ENCODE measurements at places on chromosomes 12 and 14.
A peak's percentile ranks its signal among the peaks of the same experiment; 100 is the strongest.

DNA sequence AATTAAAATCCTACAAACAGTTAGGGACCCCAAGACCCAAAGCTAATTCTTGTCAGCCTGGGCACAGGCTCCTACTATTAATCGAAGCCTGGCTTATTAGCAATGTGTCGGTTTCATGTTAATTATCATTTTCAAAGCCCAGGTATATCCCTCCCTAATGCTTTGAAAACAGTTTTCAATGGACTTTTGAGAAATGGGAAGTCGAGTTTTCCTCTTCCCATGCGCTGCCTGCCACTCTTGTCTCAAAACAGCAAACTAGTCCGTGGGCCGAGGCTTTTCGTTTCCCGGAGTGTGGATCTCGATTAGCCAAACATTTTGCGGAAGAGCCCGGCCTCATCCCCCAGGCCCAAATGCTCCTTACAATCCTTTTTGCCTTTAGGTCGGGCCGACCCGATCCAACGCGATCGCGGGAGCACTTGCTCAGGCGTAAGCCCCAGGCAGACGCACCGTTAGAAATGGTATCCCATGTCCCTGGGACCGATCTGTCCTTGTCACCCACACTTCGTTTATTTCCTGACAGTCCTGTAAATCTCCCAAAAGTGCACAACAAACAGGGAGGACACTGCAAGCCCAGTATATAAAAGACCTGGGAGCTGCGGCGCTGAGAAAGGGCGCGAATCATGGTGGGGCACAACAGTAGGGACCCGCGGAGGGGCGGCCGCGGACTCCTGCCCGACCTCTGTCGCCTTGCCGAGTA, 1.5 kb downstream of the SIX6 start:
- DNase-seq, result no peak

DNA sequence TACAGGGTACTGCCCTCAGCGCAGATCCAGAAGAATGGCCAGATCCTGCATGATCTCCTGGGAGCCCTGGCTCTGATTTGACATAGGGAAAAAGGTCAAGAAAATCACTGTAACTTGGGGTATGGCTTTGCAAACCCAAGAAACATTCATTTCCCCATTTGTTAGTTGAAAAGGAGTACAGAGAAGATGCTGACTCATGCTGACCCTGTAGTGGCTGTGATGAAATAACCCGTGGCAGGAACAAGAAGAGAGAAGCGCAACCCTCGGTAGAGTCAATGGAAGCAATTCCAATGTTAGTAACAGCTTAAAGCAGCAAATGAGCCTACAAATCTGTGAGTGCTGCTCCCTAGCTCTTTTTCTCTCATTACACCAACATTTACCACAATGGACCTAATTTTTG, 281.6 kb upstream of the NPAS3 start:
- peak; percentile 69 for DNase-seq

DNA sequence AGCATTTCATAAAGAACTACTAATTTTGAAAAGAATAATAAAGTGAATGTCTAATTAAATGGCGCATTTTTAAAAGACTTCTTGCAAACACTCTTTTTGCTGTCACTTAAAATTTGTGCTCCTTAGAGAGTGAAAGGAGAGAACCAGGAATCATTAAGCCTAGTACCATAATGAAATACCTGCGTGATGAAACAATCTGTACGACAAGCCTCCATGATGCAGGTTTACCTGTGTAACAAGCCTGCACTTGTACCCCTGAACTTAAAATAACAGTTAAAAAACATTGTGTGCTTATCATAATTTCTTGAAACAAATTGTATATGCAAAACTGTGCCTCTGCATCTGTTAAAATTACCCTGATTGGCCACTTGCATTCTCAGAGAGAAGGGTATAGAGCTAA, 108.1 kb downstream of the MGAT4C start:
- no peak for DNase-seq

- DNase-seq, result no peak
Observed at GRCh38 chr14:35366056-35366451, 38.5 kb downstream of the NFKBIA start.

GRCh38 chr14:94161058-94161457, 13.1 kb upstream of the PPP4R4 start:
- no peak for DNase-seq

DNA sequence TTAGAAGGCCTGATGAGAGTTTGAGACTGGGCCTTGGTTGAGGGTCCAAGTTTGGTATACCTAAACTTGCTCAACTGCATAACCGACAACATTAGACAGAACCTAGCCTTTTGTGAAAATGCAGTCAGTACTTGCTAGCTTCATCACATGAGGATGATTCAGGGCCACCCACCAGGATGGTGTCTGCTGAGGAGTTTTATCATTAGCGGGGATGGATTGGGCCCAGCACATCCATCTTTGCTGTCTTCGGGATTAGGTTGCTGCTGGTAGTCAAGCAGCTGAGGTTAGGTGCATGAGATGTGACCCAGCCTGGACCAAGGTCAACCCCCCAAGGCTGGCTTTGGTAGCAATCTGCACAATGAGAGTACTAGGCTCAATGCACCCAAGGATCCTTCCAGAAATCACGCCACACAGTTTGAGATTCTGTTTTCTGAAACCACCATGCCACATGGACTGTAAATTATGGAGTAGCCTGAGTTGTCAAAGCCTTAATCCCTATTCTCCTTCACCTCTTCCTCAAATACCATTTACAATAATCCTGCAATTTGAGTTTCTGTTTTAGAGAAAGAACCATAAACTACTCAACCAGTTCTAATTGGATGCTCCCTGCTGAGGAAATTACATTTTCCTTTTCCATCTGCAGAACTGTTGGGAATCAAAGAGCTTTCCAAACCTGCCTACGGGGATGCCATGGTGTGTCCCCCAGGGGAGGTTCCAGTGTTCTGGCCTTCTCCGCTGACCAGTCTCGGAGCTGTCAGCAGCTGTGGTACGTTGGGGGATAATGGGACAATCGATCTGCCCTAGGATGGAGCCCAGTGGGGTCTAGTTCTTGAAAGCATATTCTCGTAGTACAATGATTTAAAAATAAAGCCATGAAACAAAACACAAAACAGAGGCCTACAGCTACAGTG, 61.7 kb downstream of the DGLUCY start:
- DNase-seq, result no peak

GRCh38 chr12:63144556-63144955, 6.4 kb downstream of the AVPR1A start:
- no peak for DNase-seq

- no peak for DNase-seq
Observed at GRCh38 chr12:7439579-7440505, 4.1 kb downstream of the CD163L1 start.

- DNase-seq, result no peak
Observed at GRCh38 chr14:61048640-61049039, 67.6 kb downstream of the SLC38A6 start.

- DNase-seq, result no peak
Observed at GRCh38 chr14:61491876-61492434, 170.6 kb downstream of the PRKCH start.

DNA sequence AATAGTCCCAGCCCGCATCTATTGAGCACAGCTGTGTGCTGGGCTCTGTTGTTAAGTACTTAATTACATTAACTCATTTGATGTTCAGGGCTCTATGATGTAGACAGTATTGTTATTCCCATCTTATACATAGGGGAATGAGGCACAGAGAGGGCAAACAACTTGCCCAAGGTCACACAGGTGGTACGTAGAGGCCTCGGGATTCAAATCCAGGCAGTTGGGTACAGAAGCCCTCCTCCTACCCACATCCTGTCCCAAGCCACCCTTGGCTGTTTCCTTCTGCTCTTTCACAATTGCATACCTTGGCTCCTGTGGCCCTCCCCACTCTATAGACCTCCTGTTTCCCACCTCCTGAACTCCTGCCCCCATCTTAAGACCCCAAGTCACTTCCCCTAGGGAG, 10.0 kb upstream of the GPR68 start:
- DNase-seq, result no peak

DNA sequence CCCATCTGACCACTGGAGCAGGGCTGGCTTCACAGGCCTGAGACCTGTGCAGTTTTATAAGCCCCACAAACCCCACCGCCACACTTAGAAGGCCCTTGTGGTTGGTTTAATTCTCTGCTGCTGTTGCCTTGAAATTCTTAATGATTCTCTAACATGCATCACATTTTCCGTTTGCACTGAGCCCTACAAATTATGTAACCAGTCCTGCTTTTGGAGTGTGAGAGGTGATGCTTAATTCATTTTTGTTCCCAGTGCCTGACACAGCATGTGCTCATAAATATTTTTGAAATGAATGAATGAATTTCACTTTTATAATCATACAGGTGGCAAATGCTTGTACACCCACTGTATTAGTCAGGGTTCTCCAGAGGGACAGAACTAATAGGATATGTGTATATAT, 52.8 kb upstream of the PLXNC1 start:
- DNase-seq, result no peak

DNA sequence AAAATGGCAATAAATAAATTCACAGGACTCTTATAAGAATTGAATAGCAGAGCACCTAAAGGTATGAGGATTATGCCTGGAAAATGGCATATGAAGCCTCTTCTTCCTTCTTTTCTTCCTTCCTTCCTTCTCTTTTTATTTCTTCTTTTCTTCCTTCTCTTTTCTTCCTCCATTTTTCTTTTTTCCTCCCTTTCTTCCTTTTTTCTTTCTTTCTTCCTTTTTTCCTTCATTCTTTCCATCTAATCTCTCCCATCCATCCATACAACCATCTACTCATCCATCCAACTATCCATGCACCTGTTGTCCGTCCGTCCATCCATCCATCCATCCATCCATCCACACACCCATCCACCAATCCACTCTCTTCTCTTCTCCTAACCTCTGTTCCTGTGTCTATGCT, 173.8 kb downstream of the TBX5 start:
- no peak for DNase-seq

DNA sequence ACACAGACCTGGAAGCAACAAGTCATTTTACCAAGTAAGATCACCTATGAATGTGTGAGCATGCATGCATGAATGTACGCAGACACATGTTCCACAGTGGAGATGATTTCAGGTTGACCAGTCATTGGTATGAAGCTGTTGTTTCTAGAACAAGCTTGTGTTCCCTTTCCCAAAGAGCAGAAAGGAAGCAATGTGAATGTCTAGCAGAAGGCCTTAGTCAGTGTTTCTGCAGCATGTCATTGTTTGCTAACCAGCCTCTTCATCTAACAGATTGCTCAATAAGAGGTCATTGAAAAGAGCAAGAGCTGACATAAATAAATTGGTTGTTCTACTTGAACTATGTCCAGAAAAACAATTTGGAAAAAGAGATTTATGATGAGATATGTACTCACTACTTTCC, 191.4 kb downstream of the PLCZ1 start:
- DNase-seq, result no peak

- DNase-seq, result no peak
Observed at GRCh38 chr14:92463141-92463540, 50.4 kb upstream of the RIN3 start.

DNA sequence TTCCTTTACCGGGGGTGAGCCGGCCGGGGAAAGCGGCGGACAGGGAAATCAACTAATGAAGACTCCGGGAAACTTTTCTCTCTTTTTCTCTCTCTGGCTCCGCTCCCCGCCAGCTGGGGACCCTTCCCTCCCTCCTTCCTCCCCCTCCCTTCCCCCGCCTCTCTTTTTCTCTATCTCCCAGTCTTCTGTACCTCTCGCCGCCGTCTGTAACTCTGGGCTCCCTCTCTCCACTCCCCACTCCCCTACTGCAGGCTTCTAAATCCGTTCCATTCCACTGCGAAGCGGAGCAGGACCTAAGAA, 6.9 kb upstream of the HOXC11 start:
- DNase-seq, result no peak

DNA sequence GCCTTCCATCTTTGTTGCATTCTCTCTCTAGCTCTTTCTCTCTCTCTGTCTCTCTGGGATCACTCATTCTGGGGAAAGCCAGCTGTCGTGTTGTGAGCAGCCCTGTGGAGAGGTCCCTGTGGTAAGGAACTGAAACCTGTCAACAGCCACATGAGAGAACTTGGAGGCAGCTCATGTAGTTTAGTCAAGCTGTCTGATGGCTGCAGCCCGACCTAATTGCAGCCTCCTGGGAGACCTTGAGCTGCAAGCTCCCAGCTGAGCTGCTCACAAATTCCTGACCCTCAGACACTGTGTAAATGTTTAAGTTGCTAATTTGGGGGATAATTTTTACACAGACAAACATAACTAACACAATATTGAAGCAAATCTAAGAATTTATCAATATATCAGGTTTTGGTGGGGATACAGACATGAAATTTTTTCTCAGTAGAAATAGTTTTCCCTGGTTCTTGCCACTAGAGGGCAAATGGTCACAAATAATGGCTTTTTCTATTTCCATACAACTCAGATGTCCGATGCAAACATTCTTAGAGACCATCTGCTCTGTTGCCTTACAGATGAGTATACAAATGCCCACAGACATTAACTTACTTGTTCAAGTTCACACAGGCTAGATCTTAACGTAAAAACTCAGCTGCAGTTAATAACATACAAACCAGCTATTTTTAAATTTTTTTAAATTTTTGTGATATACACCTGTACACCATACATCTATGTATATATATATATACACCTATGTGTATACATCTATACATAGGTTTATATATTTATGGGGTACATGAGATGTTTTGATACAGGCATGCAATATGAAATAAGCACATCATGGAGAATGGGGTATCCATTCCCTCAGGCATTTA, 15.5 kb upstream of the KRR1 start:
- DNase-seq, result peak; percentile 89

GRCh38 chr14:27391331-27391730, 793.5 kb upstream of the NOVA1 start:
- DNase-seq, result no peak

DNA sequence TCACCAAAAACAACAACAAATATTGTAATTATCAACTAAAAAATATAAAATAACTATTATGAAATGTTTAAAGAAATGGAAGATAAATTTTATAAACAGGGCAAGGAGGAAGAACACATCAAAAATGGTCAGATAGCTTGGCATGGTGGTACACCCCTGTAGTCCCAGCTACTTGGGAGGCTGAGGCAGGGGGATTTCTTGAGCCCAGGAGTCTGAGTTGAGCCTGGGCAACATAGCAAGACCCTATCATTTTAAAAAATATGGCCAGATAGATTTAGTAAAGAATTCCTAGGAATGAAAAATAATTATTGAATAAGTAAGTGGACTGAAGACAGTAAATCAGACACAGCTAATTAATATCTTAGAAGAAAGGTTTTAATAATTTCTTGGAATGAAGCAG, 32.6 kb downstream of the ITPR2 start:
- no peak for DNase-seq

GRCh38 chr12:21509768-21510167, 8.2 kb downstream of the GOLT1B start:
- DNase-seq, result no peak

DNA sequence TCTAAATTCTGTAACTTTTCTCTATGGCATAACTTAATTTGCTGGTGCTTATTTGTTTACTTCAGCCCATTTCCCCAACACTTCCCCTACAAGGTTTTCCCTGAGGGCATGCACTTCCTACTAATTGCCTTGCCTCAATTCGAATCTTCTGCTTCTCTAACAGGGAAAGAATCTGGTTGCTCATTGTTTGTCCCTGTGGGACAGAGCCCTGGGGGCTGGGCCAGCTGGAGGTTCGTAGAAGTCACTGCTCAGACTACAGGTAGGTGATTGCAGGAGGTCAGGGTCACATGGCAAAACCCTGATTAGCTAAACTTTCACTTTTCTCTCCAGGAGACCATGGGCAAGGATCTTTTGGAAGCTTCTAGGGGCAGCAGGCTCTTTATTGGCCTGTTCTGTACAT, 72.0 kb downstream of the ZFC3H1 start:
- no peak for DNase-seq

GRCh38 chr12:23204933-23205778, 580.2 kb downstream of the ETNK1 start:
- peak; percentile 81 for DNase-seq

GRCh38 chr14:60490270-60490669, 4.4 kb upstream of the C14orf39 start:
- DNase-seq, result no peak

Measured in Karpas-422 (cell line).